A549 treated with CORT108297 at 1 μM for 4 hours (cell line): ENCODE measurements at places on chromosomes 11 and 22. TPM values are rescaled to one million over a fixed set of nuclear protein-coding genes. Genes with fewer than 3 reads are reported as not detected.

Gene CRYBB2
- total RNA-seq: not detected in 5 replicates

Gene PEX16
- 13.3 to 21.0 TPM (median 19.4 TPM) in 5 replicates for total RNA-seq

Gene SCUBE1
- total RNA-seq: 0.08 to 0.24 TPM (median 0.13 TPM) in 5 replicates

Gene MUC5AC
- total RNA-seq: 1.9 to 4.1 TPM (median 3.2 TPM) in 5 replicates

Gene FZD4
- 1.0 to 1.3 TPM (median 1.2 TPM) in 5 replicates for total RNA-seq

Gene NXPE1
- total RNA-seq: not detected in 5 replicates

Gene DAGLA
- 4.1 to 6.3 TPM (median 6.2 TPM) in 5 replicates for total RNA-seq

Gene PRR5L
- 9.9 to 12.6 TPM (median 11.2 TPM) in 5 replicates for total RNA-seq

Gene MAPK8IP1
- total RNA-seq: 5.4 to 6.5 TPM (median 6.3 TPM) in 5 replicates

Gene DDIAS
- 16.1 to 19.4 TPM (median 18.4 TPM) in 5 replicates for total RNA-seq

Gene SHISA8
- total RNA-seq: 0.16 to 0.33 TPM (median 0.18 TPM) in 4 of 5 replicates, not detected in the other

Gene PATE1
- total RNA-seq: not detected in 5 replicates

Gene HBG2
- total RNA-seq: not detected in 5 replicates

Gene HSPB2
- not detected in 5 replicates for total RNA-seq

Gene GGTLC2
- not detected in 5 replicates for total RNA-seq

Gene ZP1
- total RNA-seq: 0.09 to 0.19 TPM (median 0.12 TPM) in 5 replicates

Gene FAT3
- total RNA-seq: 0.23 to 0.81 TPM (median 0.55 TPM) in 5 replicates

Gene LRRC32
- total RNA-seq: 0.13 to 0.16 TPM (median 0.15 TPM) in 5 replicates

Gene ART1
- total RNA-seq: not detected in 5 replicates

Gene MEN1
- 32.0 to 45.4 TPM (median 44.1 TPM) in 5 replicates for total RNA-seq

Gene KCNJ1
- not detected in 5 replicates for total RNA-seq

Gene TMEM45B
- 0.06 to 0.31 TPM (median 0.10 TPM) in 5 replicates for total RNA-seq

Gene CCDC88B
- 10.4 to 14.4 TPM (median 12.6 TPM) in 5 replicates for total RNA-seq

Gene DCPS
- 16.4 to 19.9 TPM (median 18.9 TPM) in 5 replicates for total RNA-seq

Gene PSMC3
- 189 to 265 TPM (median 196 TPM) in 5 replicates for total RNA-seq

Gene CABP4
- 0.03 TPM in 1 of 5 replicates, not detected in the others for total RNA-seq

Gene OR2AG2
- total RNA-seq: 0.05 TPM in 2 of 5 replicates, not detected in the others

Gene GRK3
- total RNA-seq: 3.2 to 4.2 TPM (median 3.6 TPM) in 5 replicates

Gene SCUBE2
- total RNA-seq: 0.38 to 0.82 TPM (median 0.43 TPM) in 5 replicates

Gene PKNOX2
- 0.02 TPM in 1 of 5 replicates, not detected in the others for total RNA-seq

Gene P2RY2
- 8.5 to 12.8 TPM (median 11.4 TPM) in 5 replicates for total RNA-seq

Gene TEX12
- total RNA-seq: 0.17 TPM in 1 of 5 replicates, not detected in the others

Gene MMP8
- not detected in 5 replicates for total RNA-seq

Gene LRRN4CL
- 0.04 to 0.21 TPM (median 0.05 TPM) in 4 of 5 replicates, not detected in the other for total RNA-seq

Gene C11orf65
- 0.12 to 0.29 TPM (median 0.21 TPM) in 5 replicates for total RNA-seq

Gene TMEM86A
- 0.21 to 0.62 TPM (median 0.41 TPM) in 5 replicates for total RNA-seq

Gene SEC14L6
- 0.03 TPM in 1 of 5 replicates, not detected in the others for total RNA-seq

Gene CWC15
- 27.0 to 33.0 TPM (median 29.9 TPM) in 5 replicates for total RNA-seq

Gene PRG3
- total RNA-seq: not detected in 5 replicates

Gene MAPK12
- 19.3 to 29.1 TPM (median 25.8 TPM) in 5 replicates for total RNA-seq

Gene MAJIN
- total RNA-seq: not detected in 5 replicates

Gene MRPL17
- total RNA-seq: 91.6 to 113 TPM (median 106 TPM) in 5 replicates

Gene TBX1
- 3.0 to 5.2 TPM (median 5.0 TPM) in 5 replicates for total RNA-seq

Gene AHNAK
- total RNA-seq: 188 to 239 TPM (median 218 TPM) in 5 replicates

Gene TBX10
- total RNA-seq: not detected in 5 replicates

Gene ANO5
- 1.4 to 2.0 TPM (median 1.9 TPM) in 5 replicates for total RNA-seq

Gene TRIM68
- 8.3 to 10.6 TPM (median 8.9 TPM) in 5 replicates for total RNA-seq

Gene GPR83
- total RNA-seq: 0.03 to 0.08 TPM (median 0.05 TPM) in 5 replicates

Gene LBHD1
- total RNA-seq: 3.6 to 6.2 TPM (median 5.3 TPM) in 5 replicates

Gene GVQW3
- total RNA-seq: 0.71 to 1.2 TPM (median 1.0 TPM) in 5 replicates

Gene BLID
- not detected in 5 replicates for total RNA-seq

Gene TMEM151A
- total RNA-seq: 1.8 to 4.6 TPM (median 3.3 TPM) in 5 replicates

Gene RAB36
- total RNA-seq: 5.8 to 7.8 TPM (median 7.5 TPM) in 5 replicates

Gene RNASEH2C
- 29.7 to 54.1 TPM (median 51.4 TPM) in 5 replicates for total RNA-seq

Gene DLG2
- 0.16 to 0.50 TPM (median 0.21 TPM) in 5 replicates for total RNA-seq

Gene MISFA
- 1.6 to 2.6 TPM (median 2.1 TPM) in 5 replicates for total RNA-seq

Gene SLC43A3
- total RNA-seq: 0.36 to 0.72 TPM (median 0.46 TPM) in 5 replicates

Gene OR10A2
- total RNA-seq: not detected in 5 replicates

Gene CARD16
- total RNA-seq: 0.23 to 0.37 TPM in 2 of 5 replicates, not detected in the others
